ENCODE measurements at places on chromosomes 4 and X.

DNA sequence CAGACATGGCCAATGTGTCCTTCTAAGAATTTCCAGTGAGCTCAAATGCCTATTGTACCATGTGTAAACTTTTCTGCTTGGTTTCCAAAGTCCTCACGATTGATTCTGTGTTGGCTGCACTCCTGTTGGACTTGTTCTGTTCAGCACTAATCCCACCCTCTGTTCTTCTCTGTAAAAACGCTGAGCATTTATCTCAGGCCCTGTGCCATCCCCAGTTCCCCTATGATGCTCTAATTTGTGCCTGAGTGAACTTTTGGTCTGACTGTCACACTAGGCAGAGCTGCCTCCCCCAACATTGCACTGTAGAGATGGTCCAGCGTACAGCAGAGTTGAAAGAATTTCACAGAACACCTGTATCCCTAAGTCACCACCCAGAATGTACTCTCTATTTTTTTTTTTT is 76.1 kb upstream of the STS start:
- H3K27ac ChIP-seq, result no peak overlapping the region
- H3K4me3 ChIP-seq, result no peak overlapping the region
- no peaks in the 10 kb centered on the region for H3K36me3 ChIP-seq

- H3K4me1 ChIP-seq, result no peaks in the 10 kb centered on the region
- no peak overlapping the region for H3K4me3 ChIP-seq
- no peaks in the 10 kb centered on the region for H3K36me3 ChIP-seq
- H3K27ac ChIP-seq, result no peak overlapping the region
- no peaks in the 10 kb centered on the region for H3K27me3 ChIP-seq
Observed at GRCh38 chr4:167956676-167957075, 135.7 kb upstream of the ANXA10 start.

DNA sequence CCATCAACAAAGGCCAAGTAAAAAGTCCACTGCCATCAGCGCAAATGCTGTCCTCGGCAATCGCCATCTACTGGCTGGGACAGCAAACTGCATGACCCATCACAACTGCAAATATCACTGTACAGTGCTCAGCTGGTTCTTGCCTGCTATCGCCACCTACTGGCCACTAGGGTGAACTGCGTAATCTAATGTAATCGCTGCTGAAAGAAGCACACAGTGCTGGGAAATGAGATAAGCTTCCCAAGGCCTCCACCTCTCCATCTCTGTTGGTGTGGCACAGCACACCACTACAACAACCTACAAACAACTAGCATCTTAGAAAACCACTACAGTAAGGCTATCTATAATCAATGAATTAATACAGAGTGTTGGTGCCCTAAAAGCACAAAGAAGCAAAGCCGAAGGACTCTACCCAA is 298.3 kb downstream of the TEX13A start:
- H3K36me3 ChIP-seq, result no peaks in the 10 kb centered on the region
- H3K4me1 ChIP-seq, result no peaks in the 10 kb centered on the region
- H3K4me3 ChIP-seq, result no peak overlapping the region
- no peaks in the 10 kb centered on the region for H3K27me3 ChIP-seq

- no peak for DNase-seq
- no peaks in the 10 kb centered on the region for H3K27me3 ChIP-seq
- no peaks in the 10 kb centered on the region for H3K36me3 ChIP-seq
- H3K27ac ChIP-seq, result no peak overlapping the region
- no peaks in the 10 kb centered on the region for H3K4me1 ChIP-seq
Observed at GRCh38 chrX:119017077-119017476, 42.7 kb downstream of the LONRF3 start.

DNA sequence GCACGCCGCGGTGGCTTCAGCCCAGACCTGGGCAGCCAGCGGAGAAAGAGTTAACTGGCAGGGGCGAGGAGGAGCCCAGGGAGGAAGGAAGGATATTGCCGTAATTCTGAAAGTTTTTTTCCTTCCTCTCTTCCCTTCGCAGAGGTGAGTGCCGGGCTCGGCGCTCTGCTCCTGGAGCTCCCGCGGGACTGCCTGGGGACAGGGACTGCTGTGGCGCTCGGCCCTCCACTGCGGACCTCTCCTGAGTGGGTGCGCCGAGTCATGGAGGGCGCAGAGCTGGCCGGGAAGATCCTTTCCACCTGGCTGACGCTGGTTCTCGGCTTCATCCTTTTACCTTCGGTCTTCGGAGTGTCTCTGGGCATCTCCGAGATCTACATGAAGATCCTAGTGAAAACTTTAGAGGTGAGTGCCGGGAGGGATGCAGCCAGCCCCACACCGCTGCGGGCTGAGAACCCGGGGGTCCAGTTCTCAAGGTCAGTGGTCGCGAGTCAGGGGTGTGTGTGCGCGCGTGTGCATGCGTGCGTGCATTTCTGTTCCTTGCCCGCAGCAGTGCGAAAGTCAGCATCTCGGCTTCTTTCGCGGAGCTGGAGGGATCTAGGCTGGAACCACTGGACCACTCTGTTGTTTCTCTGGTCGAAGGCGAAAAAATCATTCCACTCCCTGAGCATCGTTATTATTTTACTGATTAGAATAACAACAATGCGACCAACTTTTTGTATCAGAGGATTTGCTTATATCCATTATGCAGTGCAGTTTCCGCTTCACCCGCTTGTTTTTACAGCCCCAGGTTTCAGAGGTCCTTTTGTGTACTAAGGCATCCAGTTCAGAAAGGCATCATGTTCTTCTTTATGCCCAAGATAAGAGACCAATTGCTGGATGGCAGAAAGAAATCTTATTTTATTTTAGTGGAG is 709 bp downstream of the GPAT3 start:
- peak overlapping the region; percentile 79 for H3K27ac ChIP-seq
- no peaks in the 10 kb centered on the region for H3K4me1 ChIP-seq
- no peaks in the 10 kb centered on the region for H3K27me3 ChIP-seq
- peak overlapping the region; percentile 65 for H3K4me3 ChIP-seq
- peak; percentile 65 for DNase-seq
- no peaks in the 10 kb centered on the region for H3K36me3 ChIP-seq

DNA sequence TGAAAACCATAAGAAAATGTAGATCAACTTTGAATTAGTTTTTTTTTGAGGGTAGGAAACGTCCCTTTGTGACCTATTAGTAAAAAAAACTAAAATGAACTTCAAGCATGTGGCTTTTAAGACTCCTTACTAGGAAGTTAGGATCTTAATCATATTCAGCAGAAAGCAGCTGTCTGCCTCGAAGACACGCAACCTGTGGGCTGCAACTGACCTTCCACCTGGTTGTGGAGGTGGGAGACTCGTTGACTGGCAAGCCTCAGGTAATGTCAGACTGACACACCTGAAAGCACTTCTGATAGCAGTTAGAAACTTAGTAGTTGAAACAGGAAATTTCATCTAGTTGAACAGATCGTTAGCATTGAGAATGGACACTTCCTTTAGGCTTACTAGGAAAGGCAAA is 37.4 kb downstream of the CCNG2 start:
- no peak overlapping the region for H3K27ac ChIP-seq
- H3K4me1 ChIP-seq, result no peaks in the 10 kb centered on the region
- DNase-seq, result no peak

DNA sequence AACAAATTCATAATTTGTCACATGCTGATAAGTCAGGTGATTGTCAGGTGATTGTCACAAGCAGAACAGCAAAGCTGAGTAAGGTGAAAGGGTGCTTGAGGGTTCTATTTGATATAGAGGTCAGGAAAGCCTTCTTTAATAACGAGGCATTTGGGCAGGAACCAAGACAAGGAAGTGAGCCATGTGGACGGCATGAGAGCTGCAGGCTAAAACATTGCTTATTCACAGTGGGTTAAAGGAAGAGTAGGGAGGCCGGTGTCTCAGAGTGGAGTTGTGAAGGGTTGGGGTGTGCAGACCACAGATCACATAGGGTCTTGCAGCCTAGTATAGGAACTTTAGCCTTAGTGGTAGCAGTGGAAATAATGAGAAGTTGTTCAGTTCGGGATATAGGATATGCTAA is 31.3 kb upstream of the CYP2U1 start:
- no peaks in the 10 kb centered on the region for H3K36me3 ChIP-seq
- peak overlapping the region; percentile 63 for H3K27ac ChIP-seq
- peaks cover 64% of the 10 kb centered on the region for H3K4me1 ChIP-seq
- DNase-seq, result no peak
- H3K27me3 ChIP-seq, result no peaks in the 10 kb centered on the region

Measured in sigmoid colon (tissue), 7 donors.